ENCODE measurements at places on chromosomes 7 and 10. TPM values are rescaled to one million over a fixed set of nuclear protein-coding genes. Genes with fewer than 3 reads are reported as not detected.

The PTCD1 gene
- 5.4 TPM for total RNA-seq

The DNAJC12 gene
- total RNA-seq: 0.13 TPM

The ECHDC3 gene
- 4.2 TPM for total RNA-seq

The FEZF1 gene
- total RNA-seq: not detected

The BAMBI gene
- total RNA-seq: 4.8 TPM

The CLCN1 gene
- total RNA-seq: not detected
